NCI-H510A (cell line): ENCODE measurements at places on chromosomes 1 and 21.

DNA sequence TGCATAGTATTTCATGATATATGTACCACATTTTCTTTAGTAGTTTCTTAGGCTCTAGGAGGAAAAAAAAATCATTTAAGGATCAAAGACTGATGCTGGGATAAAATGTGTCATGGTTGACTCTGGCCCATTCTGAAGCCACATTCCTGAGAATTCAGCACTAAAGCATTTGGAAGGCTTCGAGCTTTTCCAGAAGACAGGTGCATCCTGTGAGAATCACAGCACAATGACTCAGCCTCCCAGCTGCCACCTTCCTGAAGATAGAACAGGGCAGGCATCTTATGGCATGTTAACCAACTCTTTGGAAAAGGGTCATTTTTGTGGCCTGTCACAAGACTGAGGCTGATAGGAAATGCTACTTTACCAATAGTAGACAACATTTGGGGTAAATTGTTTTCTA, 359.9 kb downstream of the PCP4 start:
- DNase-seq, result no peak

GRCh38 chr1:223068900-223069665, 74.0 kb downstream of the TLR5 start:
- no peak for DNase-seq

DNA sequence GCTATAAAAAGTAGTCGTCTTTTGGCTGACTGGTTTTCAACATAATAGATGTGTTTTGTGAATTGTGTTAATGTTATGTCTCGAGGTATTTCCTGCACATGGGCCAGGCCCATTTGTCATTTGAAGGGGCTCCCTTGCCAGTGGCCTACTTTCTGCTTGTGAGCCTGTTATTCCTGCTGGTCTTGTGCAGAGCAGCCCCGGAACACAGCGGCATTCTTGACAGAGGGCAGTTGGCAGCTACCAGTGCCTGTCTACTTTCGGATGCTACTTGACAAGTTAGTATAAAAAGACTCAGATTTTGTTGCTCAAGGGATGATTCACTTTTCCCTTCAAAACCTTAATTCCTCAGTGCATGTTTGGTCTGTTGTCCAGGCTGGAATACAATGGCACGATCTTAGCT, 28.5 kb downstream of the PGM1 start:
- no peak for DNase-seq

DNA sequence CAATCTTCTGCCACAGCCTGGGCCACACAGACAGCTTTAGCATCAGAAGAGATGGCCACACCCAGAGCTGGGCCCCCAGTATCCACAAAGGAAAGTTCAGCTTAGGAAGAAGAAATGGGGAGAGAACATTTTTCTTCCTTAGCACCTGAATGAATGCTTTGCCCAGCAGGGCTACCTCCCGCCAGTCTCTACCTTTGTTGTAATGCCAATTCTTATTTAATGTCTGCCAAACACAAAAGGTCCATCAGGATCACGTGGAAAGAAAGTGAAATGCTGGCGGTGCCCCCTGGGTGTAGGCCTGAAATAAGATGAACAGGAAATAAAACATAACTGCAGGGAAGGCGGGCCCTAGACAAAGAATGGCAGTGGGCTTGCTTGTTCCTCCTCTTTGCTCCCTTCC, 125.6 kb downstream of the CACNA1E start:
- DNase-seq, result no peak

- no peak for DNase-seq
These were observed 28.2 kb downstream of the VAV3 start for GRCh38 chr1:107936498-107937481.

DNA sequence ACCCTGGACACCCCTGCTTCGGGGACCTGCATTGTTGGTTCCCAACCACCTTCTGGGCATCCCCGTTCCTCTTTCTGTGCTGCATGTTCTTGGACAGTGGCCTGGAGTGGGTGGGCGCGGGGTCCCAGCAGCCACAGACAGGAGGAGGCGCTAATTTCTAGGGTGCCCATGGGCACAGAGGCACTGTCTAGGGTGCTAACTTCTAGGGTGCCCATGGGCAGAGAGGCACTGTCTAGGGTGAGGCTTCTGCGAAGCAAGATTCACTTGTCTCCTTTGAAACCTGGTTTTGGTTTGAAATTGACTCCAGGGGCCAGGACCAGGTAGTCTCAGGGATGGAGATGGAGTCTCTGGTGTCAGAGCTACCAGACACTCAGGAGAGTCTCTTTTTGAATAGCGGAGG, 815 bp upstream of the MEGF6 start:
- no peak for DNase-seq
